ENCODE measurements at places on chromosomes 3 and 15.

GRCh38 chr15:39494462-39494861 is 86.4 kb upstream of the THBS1 start:
- no peak for DNase-seq

DNA sequence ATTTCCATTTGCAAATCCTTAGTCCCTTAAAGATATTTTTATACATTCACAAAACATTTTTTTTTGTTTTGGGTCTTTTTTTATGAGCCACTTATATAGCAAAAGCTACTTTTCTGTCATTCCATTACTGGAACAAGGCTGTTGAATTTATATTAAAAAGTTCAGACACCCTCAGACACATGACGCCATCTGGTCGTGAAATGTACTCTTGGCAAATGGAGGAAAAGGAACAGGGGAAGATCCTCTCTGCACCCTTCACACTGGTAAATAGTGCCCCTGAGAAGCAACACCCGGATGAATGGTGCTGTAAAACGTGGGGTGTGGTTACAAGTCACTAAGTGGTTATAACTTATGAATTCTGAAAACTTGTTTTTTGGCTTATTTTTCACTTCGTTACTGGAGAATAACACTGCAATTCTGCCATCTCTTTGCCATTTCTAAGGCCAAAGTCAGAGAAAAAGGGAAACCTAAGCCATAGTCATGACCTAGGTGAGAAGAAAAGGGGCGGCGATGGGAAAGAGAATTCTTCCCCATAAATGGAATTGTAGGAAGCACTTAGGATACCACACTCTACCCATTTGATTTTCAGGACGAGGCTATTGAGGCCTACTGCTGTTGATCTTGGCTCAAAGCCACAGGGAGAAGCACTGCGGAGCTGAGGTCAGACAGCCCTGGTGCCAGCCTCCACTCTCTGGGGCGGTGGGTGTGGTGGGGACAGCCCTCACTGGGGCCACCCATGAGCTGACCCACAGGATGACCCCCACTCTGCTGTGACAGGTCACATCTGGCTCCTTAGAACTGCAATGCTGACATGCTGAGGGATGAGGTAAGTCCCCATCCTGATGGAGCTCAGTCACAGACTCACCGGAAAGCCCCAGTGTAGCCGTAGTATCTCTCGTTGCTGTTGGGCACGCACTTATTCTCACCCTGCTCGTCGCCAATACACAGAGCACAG is 21.9 kb downstream of the LTF start:
- peak; percentile 35 for DNase-seq

GRCh38 chr15:79017953-79018352 is 72.6 kb downstream of the RASGRF1 start:
- DNase-seq = no peak

GRCh38 chr15:32007355-32007960 is 22.9 kb upstream of the CHRNA7 start:
- peak; percentile 29 for DNase-seq

GRCh38 chr3:24288496-24289236 is 206.0 kb downstream of the THRB start:
- DNase-seq = no peak

DNA sequence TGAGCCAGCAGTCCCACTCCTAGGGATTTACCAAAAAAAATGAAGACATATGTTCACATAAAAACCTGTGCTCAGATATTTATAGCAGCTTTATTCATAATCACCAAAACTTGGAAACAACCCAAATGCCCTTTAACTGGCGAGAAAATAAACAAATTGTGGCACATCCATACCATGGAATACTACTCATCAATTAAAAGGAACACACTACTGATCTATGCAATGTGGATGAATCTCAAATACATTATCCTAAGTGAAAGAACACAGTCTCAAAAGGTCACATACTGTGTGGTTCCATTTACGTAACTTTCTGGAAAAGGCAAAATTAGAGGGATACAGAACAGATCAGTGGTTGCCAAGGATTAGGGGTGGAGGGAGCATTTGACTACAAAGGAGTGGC is 394.5 kb downstream of the SHQ1 start:
- DNase-seq = no peak

Measured in SHP77 (cell line).